Glutamatergic neuron (in vitro differentiated cells): ENCODE measurements at places on chromosomes 1 and 21. TPM values are rescaled to one million over a fixed set of nuclear protein-coding genes. Genes with fewer than 3 reads are reported as not detected.

DNA sequence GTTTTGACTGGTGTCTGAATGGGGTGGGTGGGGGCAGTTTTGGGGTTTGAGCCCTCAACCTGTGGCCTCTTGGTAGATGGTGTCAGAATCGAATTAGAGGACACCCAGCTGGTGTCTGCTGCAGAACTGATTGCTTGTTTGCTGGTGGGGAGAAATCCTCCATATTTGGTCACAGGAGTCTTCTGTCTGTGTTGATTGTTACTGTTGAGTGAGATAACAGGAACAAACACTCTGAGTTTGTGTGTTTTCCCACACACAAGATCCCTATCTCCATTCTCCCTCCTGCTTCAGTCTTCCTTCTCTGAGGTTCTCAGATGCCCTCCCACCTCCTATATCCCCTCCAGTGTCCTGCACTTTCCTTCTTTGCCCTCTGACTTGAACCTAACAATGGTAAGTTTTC is 19.1 kb upstream of the CGN start:
- DNase-seq: no peak
- no peaks in the 10 kb centered on the region for H3K36me3 ChIP-seq
- H3K27ac ChIP-seq: no peak overlapping the region
- no peak overlapping the region for H3K4me3 ChIP-seq
- H3K4me1 ChIP-seq: no peaks in the 10 kb centered on the region

DNA sequence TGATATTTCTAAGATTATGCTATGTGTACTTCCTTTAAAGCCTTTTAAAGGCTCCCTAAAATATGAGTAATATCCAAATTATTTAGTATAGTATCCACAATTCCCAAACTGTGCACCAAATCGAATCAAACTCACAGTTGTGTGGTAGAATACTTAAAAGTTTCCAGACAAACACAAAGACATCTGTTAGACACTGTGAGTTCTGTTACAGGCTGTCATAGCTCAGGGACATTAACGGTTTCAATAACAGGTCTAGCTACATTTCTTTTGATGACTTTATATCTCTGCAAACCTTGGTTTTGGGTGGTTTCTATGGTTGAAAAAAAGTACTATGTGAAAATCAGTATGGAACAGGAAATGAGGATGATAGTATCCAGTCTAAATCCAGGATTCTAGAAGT is 36.9 kb upstream of the NEK7 start:
- H3K4me1 ChIP-seq: no peaks in the 10 kb centered on the region
- H3K27ac ChIP-seq: no peak overlapping the region
- no peak overlapping the region for H3K4me3 ChIP-seq
- H3K36me3 ChIP-seq: no peaks in the 10 kb centered on the region

GRCh38 chr1:89877756-89878155 is 56.9 kb downstream of the LRRC8D start:
- no peak overlapping the region for H3K27ac ChIP-seq
- no peak for DNase-seq
- H3K36me3 ChIP-seq: peaks cover 11% of the 10 kb centered on the region
- peaks cover 1% of the 10 kb centered on the region for H3K27me3 ChIP-seq
- H3K4me1 ChIP-seq: peaks cover 2% of the 10 kb centered on the region

DNA sequence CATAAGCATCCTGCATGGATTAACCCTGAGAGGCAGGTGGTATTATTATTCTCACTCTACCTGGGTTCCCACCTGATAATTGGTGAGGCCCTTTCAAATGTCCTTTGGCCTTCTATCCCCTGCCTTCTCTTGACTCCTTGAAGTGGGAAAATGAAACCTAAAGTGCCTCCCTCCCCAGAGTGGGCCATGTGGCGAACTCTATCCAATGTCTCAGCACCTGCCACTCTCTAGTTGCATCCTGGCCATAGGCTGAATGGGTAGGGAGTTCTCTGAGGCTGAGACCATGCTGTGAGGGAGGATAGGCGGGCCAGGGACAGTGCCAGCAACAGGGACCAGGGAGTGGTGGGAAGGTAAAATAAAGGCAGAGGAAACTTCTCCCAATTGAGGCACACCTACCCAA is 35.3 kb downstream of the ELF3 start:
- H3K4me1 ChIP-seq: no peaks in the 10 kb centered on the region
- no peaks in the 10 kb centered on the region for H3K36me3 ChIP-seq
- H3K4me3 ChIP-seq: no peak overlapping the region
- H3K27me3 ChIP-seq: peaks cover 5% of the 10 kb centered on the region
- DNase-seq: no peak

- H3K27ac ChIP-seq: no peak overlapping the region
- no peaks in the 10 kb centered on the region for H3K4me1 ChIP-seq
- DNase-seq: no peak
- no peaks in the 10 kb centered on the region for H3K36me3 ChIP-seq
- no peak overlapping the region for H3K4me3 ChIP-seq
Measured at GRCh38 chr1:71561206-71561605, 480.4 kb upstream of the ZRANB2 start.

GRCh38 chr1:12173631-12174121 is 6.9 kb downstream of the TNFRSF1B start:
- no peak for DNase-seq
- H3K27ac ChIP-seq: no peak overlapping the region
- peaks cover 3% of the 10 kb centered on the region for H3K4me1 ChIP-seq

F13B gene
- not detected for total RNA-seq

UBIAD1 gene
- total RNA-seq: 22.7 TPM

SHISA4 gene
- 2.9 TPM for total RNA-seq

DNA sequence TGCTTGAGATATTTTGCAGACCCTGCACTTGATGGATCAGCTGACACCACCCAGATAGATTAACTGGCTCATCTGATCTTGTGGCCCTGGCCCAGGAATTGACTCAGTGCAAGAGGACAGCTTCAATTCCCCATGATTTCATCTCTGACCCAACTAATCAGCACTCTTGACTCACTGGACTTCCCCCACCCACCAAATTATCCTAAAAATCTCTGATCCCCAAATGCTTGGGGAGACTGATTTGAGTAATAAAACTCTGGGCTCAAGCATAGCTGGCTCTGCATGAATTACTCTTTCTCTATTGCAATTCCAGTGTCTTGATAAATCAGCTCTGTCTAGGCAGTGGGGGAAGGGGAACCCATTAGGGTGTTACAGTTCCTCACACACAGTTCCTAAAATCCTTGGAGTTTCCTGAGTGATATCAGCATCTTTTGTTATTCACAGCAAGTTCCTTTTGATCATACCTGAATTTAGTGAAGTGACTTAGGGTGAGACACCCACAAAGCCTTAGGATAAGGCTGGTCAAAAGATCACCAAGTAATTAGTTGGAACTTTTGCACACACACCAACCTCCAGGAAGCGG is 104.2 kb downstream of the COP1 start:
- H3K27ac ChIP-seq: no peak overlapping the region
- DNase-seq: no peak
- H3K4me1 ChIP-seq: peaks cover 8% of the 10 kb centered on the region
- no peaks in the 10 kb centered on the region for H3K27me3 ChIP-seq
- H3K4me3 ChIP-seq: no peak overlapping the region
- peaks cover 19% of the 10 kb centered on the region for H3K36me3 ChIP-seq

DNA sequence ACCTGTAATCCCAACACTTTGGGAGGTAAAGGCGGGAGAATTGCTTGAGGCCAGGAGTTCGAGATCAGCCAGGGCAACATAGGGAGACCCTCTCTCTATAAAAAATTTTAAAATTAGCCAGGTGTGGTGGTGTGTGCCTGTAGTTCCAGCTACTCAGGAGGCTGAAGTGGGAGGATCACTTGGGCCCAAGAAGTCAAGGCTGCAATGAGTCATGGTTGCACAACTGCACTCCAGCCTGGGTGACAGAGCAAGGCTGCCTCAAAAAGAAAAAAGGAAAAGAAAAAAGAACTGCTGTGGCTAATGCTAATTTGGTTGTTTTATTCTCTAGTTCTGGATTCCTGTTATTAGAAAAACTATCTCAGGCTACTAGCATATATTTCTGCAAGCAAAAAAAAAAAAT is 29.8 kb downstream of the DBT start:
- no peak overlapping the region for H3K27ac ChIP-seq
- H3K36me3 ChIP-seq: no peaks in the 10 kb centered on the region
- DNase-seq: no peak
- H3K4me1 ChIP-seq: no peaks in the 10 kb centered on the region

LCE1D gene
- not detected for total RNA-seq

PTGS2 gene
- total RNA-seq: not detected

IGSF21 gene
- total RNA-seq: 1.3 TPM

- peak overlapping the region; percentile 72 for H3K27ac ChIP-seq
- H3K4me3 ChIP-seq: no peak overlapping the region
- no peaks in the 10 kb centered on the region for H3K36me3 ChIP-seq
- H3K4me1 ChIP-seq: peaks cover 13% of the 10 kb centered on the region
Measured at GRCh38 chr1:215794156-215794555, 227.1 kb downstream of the KCTD3 start.

OR2M5 gene
- not detected for total RNA-seq

- no peaks in the 10 kb centered on the region for H3K27me3 ChIP-seq
- no peak overlapping the region for H3K27ac ChIP-seq
Measured at GRCh38 chr1:32234792-32235191, 12.2 kb upstream of the FAM167B start.

- no peak overlapping the region for H3K27ac ChIP-seq
- DNase-seq: no peak
- no peak overlapping the region for H3K4me3 ChIP-seq
- peaks cover 2% of the 10 kb centered on the region for H3K27me3 ChIP-seq
- peaks cover 1% of the 10 kb centered on the region for H3K36me3 ChIP-seq
Measured at GRCh38 chr1:19512545-19512944, 27.2 kb upstream of the CAPZB start.

- peaks cover 2% of the 10 kb centered on the region for H3K27me3 ChIP-seq
- peaks cover 10% of the 10 kb centered on the region for H3K4me1 ChIP-seq
- no peaks in the 10 kb centered on the region for H3K36me3 ChIP-seq
- H3K27ac ChIP-seq: no peak overlapping the region
Measured at GRCh38 chr1:200073286-200073637, 45.8 kb downstream of the NR5A2 start.

- peaks cover 11% of the 10 kb centered on the region for H3K27me3 ChIP-seq
- H3K36me3 ChIP-seq: no peaks in the 10 kb centered on the region
- DNase-seq: no peak
- no peaks in the 10 kb centered on the region for H3K4me1 ChIP-seq
- no peak overlapping the region for H3K4me3 ChIP-seq
Measured at GRCh38 chr1:26983863-26984262, 9.6 kb upstream of the TRNP1 start.

DNA sequence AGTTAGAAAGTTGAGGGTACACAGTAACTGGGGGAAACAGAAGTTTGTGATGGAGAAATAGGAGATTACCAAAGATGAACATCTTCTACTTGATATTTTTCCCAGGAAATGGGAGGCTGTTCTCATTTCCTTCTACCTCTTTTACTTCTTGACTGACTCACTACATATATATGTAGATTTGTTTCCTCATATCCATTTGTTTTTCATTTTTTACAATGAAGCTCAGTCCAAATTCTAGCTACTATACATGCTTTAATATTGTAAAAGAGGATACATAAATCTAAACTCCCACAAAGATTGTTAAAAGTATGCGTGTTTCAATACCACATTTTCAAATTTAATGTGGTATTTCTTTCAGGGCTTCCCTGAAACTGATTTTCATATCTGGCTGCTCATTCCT is 366.6 kb upstream of the NCAM2 start:
- H3K4me1 ChIP-seq: no peaks in the 10 kb centered on the region
- no peaks in the 10 kb centered on the region for H3K27me3 ChIP-seq
- H3K27ac ChIP-seq: no peak overlapping the region
- H3K4me3 ChIP-seq: no peak overlapping the region
- no peaks in the 10 kb centered on the region for H3K36me3 ChIP-seq
- DNase-seq: no peak

DNA sequence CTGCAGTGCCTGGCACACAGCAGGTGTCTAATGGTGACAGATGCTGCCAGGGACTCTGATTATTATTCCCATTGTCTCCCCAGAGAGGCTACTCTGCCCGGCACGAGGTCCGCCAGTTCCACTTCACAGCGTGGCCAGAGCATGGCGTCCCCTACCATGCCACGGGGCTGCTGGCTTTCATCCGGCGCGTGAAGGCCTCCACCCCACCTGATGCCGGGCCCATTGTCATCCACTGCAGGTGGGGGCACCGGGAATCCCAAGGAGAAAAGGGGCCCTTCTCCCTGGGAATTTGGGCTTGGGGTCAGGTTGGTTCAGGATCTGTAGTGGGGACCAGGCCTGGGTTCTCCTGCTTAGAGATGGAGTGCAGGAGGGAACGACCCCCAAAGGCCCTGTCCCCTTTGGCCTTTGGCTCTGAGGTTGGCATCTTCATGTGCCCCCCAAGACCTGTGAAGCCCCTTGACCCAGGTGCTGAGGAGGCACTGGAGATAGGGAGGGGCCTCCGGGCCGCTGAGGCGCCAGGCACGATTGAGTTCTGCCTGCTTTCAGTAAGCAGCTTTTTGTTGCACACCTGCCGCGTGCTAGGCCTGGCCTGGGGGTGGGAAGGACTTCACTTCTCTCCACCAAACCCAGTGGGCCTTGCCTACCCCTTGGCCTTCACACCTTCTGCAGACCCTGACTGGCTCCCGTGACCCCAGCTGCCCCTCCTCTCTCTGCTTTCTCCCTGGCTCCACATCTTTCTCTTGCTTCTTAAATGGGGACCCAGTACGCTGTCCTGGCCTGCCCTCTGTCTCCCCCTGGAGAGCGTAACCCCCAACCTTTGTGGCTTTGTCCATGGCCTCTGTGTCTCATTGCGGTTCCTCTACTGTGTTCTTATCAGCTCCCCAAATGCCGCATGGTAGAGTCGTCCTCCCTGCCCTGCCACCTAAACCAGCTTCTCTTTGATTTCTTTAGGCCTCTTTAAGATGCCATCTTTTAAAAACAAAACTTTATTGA is 76.4 kb downstream of the PTPRU start:
- H3K4me3 ChIP-seq: no peak overlapping the region
- peaks cover 9% of the 10 kb centered on the region for H3K36me3 ChIP-seq
- H3K27ac ChIP-seq: no peak overlapping the region
